ENCODE measurements at places on chromosomes 16 and 17.

- DNase-seq: no peak
Measured at GRCh38 chr16:31397096-31397660, 4.0 kb downstream of the ITGAD start.

- peak; percentile 69 for DNase-seq
Measured at GRCh38 chr16:84544031-84544773, 39.7 kb upstream of the MEAK7 start.

DNA sequence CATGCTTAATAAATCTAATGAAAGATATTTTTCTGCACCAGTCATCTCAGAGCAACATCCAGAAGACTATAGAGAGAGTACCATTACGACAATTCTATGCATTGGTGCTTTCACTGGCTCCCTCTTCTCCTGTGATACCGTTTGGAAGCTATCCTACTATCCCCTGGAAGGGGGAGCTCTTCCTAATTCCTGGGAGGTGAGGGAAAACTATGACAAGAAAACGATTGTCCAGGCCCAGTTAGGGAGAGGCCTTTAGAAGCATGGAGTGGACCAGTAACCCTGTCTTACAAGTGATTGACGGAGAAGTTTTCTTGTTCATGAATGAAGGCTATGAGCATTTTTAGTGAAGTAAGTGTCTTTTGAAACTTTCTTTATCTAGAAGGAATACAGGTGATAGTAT is 150.2 kb downstream of the TANC2 start:
- DNase-seq: no peak

DNA sequence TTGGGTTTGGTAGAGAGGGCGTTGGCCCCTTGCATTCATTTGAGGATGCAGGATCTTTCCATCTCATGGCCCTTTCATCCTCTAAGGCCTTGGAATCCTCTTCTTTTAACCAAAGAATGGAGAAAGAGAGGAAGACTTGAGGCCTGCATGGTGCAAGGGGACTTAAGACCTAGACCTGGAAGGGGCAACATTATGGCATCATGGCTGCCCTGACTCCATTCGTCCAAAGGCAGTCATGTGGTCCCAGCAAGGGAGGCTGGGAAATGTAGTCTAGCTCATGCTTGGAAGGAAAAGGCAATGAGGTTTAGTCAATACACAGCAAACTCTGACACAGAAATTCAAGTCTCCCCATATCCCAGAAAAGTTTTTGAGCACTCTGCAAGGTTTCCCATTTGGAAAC is 30.7 kb upstream of the CDRT4 start:
- DNase-seq: peak; percentile 25

DNA sequence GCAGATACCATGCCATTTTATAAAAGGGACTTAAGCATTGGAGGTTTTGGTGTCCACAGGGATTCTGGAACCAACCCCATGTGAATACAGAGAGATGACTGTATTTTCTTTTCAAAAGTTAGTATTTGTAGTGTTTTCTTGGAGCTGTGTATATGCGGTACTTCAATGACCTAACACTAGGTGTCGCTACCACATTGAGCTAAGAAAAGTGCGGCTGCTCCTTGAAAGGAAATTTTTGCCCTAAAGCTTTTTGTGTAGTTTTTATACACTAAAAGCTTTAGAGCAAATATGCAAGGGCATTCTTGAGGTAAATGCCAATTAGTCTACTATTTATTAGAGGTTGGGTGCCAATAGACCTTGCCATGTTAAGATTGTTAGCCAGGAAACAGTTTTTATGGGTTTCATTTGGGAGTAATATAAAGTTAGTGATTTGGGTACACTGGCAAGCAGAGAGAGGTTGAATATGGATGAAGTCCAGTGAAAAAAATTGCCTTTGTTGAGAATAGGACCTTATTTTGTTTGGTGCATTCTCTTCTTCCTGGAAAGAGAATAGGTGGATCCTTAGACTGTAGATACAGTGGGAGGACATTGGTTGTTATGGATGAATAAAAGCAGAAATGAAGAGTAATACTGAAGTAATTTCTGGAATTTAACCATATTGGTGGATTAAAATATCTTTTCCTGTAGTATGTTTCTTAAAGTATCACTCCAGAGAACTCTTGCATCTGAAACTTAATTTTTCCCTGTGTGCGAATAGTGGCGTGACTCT is 43.3 kb downstream of the BCAS3 start:
- DNase-seq: peak; percentile 65

- DNase-seq: peak; percentile 92
Measured at GRCh38 chr17:75785016-75785890, 647 bp downstream of the UNK start.

DNA sequence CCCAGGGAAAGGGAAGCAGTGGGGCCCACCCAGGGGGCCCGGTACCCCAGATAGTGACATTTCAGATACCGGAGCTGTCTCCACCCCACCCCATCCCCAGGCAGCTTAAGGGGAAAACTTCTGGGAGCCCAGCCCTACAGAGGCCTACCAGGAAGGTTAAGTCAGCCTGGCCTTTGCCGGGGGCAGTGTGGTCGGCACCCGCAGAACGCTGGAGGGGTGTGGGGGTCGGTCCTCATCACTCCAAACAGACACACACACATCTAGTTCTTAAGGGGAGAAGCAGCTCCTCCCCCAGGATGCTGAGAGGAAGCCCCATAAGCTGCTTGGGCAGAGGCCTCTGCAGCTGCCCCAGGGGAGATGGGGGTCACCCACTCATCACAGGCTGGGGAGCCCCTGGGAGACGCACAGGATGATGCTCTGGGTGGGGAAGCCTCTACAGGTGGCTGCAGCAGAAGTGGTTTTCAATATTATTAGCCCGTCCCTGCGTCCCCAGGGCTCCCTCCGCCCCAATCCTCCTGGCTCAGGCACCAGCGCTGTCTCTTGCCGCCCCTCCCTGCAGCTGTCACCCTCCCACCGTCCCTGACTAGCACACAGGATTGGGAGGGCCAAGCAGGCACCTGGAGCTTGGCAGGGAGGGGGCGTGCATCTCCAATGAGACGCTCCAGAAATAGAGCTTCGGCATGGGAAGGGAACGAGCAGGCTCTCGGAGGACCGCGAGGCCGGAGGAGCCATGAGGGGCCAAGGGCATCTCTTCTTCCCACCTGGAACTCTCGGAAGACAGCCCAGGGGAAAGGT is 1.4 kb upstream of the ABR start:
- no peak for DNase-seq

GRCh38 chr16:4055748-4056147 is 60.5 kb downstream of the ADCY9 start:
- no peak for DNase-seq

DNA sequence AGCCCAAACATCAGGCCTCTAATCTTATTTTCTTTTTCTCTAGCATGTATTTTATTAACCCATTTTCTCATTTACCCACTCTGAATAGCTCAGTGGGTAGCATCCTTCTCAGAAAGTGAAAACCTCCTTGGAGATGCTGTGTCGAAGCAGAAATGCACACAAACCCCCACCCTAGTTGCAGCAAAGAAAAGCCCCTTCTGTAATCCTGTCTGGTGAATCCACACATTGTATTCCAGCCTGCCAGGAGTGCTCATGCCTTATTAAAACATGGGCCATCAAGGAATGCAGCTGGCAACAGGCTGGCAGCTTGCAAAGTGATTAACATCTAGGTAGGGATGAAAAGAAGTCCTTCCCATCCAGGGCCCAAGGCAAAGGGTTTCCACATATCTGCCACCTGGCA is 39.7 kb upstream of the AXIN2 start:
- no peak for DNase-seq

- peak; percentile 55 for DNase-seq
Measured at GRCh38 chr17:41962768-41963434, 3.7 kb upstream of the CNP start.

DNA sequence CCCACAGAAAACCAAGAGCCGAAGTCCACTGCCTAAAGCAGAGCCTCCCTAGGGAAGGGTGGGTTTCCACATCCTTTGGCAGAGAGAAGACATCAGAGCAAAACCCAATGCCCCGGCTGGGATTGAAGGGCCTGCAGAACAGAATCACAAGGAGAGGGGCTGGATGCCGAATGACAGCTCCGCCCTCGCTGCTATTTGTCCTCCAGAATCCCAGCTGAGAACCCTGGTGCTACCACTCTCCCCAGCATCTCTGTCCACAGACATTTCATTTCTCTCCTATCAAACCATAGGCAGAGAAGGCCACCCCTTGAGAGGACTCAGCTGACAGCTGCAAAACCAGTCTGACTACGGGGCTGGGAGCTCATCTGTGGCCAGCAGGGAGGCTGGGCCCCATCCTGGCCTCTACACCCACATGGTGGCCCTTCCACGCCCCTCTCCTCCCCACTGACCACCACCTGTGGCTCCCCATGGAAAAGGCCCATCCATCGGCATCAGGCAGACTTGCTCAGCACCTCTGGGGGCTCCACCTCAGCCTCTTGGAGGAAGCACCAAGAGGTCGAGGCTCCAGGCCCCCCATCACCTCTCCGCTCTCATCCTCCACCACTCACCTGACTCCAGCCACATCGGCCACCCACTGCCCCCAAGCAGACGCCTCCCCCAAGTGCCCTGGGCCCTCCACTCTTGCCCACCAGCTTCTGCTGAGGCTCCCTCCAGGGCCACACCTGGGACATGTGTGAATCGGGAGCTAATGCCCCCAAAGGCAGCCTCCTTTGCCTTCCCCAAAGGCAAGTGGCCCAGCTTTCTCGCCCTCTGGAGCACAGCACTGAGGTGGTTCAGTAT is 288.5 kb downstream of the C16orf95 start:
- no peak for DNase-seq

GRCh38 chr16:85172455-85173145 is 60.3 kb upstream of the CIBAR2 start:
- DNase-seq: peak; percentile 65

DNA sequence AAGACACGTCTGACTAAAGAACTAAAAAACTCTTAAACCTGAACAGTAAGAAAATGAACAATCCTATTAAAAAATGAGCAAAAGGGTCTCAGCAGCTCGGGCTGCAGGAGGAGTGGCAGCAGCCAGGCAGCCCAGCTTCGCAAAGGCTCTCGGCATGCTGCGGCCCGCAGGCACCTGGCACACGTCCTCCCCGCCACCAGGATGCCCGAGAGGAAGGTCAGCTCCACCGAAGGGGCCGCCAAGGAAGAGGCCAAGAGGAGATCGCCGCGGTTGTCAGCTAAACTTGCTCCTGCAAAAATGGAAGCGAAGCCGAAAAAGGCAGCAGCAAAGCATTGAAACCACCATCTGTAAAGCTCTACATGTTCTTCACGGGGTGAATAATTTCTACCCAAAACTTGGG is 173.5 kb downstream of the BCAS3 start:
- DNase-seq: no peak

GRCh38 chr17:59790910-59791309 is 83.5 kb downstream of the VMP1 start:
- no peak for DNase-seq

DNA sequence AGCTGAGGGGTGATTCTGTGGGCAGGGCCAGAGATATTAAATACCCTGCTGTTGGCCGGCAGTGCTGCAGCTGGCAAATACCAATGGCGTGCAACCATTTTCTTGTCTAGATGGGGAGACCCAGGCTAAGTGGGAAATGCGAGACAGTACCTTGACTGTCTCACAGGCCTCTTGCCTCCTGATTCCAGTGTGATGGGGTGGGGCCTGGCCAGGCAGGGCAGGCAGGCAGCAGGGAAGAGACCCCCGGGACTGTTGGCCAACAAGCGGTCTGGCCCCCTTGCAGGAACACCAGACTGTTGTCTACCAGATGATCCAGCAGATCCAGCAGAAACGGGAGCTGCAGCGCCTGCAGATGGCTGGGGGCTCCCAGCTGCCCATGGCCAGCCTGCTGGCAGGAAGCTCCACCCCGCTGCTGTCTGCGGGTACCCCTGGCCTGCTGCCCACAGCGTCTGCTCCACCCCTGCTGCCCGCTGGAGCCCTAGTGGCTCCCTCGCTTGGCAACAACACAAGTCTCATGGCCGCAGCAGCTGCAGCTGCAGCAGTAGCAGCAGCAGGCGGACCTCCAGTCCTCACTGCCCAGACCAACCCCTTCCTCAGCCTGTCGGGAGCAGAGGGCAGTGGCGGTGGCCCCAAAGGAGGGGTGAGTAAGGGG is 5.7 kb upstream of the CISD3 start:
- no peak for DNase-seq

DNA sequence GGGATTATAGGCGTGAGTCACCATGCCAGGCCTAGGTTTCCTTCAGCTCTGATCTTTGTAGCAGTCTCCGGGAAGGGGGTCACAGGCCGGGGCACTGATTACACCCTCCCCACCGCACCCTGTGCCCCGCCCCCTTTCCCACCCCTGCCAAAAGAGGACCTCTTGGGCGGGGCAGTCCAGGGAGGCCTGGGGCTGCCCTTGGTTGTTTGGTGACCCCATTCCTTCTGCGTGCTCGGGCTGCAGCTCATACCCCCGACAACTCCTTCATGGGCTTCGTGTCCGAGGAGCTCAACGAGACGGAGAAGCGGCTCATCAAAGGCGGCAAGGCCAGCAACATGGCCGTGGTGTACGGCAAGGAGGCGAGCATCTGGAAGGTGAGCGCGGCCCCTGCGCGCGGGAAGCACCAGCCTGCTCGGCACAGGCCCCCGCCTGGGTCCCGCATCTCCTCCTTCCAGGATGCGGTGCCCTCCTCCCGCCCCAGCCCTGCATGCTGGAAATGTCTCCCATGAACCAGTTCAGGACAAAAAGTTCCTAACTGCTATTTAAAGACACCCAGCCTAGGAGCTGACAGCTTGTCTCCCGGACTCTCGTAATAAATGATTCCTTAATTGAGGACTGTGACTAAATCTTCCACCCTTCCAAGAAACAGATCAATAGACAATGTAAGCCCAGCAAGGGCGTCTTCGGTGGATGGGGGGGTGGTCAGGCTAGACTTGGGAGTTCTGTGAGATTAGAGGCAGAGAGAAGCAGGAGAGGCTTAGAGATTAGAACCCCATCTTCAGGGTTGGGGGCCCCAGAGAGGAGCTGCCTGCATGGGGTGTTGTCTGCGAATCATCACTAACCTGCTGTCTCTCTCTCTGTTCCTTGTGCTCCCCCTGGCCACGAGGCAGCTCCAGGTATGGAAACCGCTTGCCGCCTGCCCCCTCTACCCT is 64.5 kb downstream of the MGAT5B start:
- DNase-seq: no peak

DNA sequence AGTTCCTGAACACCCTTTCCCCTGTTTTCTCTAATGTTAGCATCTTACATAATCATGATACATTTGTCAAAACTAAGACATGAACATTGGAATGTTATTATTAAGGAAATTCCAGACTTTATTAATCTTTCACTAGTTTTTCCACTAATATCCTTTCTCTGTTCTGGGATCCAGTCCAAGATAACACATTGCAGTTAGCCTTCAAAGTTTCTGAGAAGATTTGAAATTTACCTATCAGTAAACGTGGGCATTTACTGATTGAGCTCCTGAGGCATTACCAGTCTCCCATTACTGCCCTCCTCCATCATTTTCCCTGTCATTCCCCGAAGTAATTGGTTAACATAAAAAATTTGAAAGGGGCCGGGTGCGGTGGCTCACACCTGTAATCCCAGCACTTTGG is 5.7 kb upstream of the CD300LG start:
- DNase-seq: no peak

GRCh38 chr17:44979426-44979995 is 11.4 kb upstream of the C1QL1 start:
- DNase-seq: no peak

Measured in fibroblast of skin of back (primary cell).